CD4-positive, alpha-beta T cell treated with Interleukin-6 at 100 ng/mL for 8 hours (primary cell): ENCODE measurements at places on chromosomes 1 and 21.

GRCh38 chr1:94084085-94084484 is 36.9 kb downstream of the ABCA4 start:
- no peak for DNase-seq

- DNase-seq: peak; percentile 45
These were observed 29.2 kb upstream of the OR2B11 start for GRCh38 chr1:247487057-247487456.

- peak; percentile 86 for DNase-seq
These were observed 104.1 kb downstream of the XCL2 start for GRCh38 chr1:168439456-168440375.

GRCh38 chr1:151606857-151607256 is 5.0 kb upstream of the SNX27 start:
- no peak for DNase-seq

GRCh38 chr1:4174291-4175200 is 274.5 kb upstream of the C1orf174 start:
- no peak for DNase-seq

DNA sequence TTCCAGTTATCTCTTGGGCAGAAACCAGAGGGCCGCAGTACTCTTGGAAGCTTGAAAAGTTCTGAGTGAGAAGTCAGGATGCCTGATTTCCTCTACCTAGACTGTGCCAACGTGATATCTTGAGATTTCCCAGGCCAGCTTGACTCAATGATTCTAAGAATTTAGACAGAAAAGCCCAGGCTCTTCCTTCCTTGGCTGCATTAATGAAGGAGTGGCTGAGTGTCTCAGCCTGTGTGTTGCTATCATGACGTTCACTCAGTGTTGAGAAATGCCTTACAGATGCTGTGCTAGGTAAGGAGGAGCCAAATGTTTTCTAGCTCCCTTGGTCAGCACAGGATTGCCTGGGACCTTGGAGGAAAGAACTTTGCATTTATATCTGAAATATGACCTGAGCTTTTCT is 454.1 kb upstream of the USP24 start:
- DNase-seq: no peak

DNA sequence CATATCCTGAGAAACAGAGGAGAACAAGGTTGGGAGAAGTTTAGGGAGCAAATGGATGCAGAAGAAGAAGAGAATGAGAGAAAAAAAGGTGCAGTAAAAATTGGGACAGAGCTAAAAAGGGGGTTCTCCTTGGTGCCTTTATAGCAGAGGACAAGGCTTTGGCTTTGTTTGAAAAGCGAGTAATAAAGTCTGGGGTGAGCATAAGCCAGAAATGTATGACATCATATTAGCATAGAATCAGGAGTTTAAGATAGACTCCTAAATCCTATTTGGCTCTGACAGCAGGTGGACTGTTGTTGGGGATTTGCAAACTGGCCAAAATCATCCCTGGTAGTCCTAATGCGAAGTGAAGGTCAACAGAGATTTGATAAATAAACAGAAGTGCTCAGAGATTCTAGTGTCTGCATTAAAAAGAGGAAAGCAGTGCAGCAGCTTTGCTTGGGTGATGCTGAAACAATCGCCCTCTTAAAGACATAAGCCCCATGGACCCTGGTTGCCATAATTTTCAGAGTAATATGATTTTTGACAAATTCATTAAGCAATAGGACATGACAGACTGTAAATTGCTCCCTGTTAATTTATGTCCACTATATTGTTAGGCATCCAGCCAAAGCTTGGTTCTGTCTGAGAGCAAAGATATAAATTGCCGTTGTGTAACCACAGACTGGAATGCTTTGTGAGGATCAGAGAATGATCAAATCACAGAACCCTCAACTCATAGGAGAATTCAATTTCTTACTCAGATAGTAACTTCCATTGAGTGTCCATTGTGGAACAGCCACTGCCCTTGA is 385.0 kb upstream of the NFIA start:
- no peak for DNase-seq

DNA sequence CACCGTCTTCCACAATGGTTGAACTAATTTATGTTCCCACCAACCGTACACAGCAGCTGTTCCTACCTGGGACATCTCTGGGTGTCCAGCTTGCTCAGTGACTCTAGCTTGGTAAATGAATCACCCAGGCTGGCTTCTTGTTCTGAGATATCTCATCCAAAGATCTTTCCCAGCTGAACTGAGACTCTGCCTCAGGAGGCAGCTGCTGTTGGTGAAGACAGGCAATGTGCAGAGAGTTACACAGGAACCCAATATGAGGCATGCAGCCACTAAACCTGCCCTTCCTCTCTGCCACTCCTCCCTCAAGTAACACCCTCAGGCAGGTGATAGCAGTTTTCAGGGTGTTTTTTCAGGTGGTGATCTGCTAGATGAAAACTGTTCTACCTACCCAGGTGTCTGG is 14.0 kb upstream of the FOXO6 start:
- no peak for DNase-seq

DNA sequence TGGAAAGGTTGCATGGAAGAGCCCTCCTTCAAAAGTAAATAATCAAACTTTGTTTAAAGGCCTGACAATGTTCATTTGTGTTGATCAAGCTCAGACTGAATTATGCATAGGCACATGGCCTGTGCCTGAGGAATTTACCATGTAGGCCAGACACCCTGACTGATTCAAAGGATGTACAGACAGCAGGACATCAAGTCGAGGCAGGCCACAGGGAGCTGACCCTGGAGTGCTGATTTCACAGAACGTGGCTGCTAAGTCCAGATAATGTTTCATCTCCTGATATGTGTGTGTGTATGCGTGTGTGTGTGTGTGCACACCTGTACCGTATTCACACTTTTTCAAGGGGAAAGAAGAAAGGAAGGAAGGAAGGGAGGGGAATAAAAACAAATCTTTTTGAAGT is 34.1 kb downstream of the NAV1 start:
- no peak for DNase-seq

DNA sequence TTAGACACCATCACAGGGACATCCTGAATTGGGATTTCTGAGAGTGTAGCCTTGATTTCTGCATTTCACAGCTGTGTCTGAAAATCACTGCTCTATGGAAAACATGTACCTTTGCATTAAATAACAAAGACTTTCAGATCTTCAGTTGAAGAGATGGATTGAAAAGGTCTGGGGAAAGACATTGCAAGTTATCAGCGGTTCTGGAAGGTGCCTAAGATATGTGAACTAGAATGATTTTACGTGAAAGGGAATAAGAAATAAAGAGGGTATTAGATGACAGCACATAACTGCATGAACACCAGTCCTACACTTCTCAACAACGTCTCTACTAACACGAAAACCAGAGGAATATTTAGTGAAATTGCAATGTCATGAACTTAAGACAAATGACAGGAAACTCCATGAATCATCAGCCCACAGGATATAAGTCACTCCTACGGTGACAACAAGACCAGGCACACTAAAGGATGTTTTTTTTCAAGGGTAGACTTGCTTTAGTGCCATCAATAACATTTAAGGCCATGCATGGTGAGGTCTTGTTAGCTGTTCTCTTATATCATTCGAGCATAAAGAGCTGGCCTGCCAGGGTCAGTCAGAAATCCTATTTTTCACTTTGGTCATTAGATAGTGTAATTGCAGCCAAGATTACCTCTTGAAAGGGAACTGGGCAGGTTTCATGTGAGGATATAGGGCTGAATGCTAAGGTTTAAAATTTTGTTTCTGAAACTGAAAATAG is 283.1 kb downstream of the GRIK1 start:
- DNase-seq: no peak

- DNase-seq: no peak
These were observed 20.2 kb downstream of the NCMAP start for GRCh38 chr1:24575905-24576587.

GRCh38 chr1:38114241-38115026 is 67.8 kb upstream of the POU3F1 start:
- no peak for DNase-seq

DNA sequence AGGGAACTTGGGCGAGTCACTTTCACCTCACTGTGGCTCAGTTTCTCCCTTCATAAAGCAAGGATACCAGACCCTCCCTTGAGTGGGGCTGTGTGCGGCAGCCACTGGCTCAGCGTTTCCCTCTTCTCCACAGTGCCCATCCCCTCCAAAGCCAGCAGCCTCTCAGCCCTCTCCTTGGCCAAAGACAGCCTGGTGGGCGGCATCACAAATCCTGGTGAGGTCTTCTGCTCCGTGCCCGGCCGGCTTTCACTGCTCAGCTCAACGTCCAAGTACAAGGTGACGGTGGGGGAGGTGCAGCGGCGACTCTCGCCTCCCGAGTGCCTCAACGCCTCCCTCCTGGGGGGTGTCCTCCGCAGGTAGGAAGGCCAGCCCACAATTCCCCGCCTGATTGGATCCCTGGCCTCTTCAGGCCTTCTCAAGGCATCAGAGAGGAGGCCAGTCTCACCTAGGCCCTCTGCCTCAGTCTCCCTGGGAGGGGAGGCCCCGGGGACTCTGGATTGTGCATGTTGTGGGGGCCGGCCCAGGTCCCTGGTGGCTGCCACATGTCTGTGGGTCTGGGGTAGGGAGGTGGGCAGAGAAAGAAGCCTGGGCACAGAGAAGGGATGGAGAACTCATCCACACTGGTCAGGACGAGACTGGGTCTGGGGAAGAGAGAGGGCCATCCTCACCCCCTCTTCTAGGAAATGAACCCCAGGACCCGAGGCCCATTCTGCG is 15.2 kb downstream of the TFAP2E start:
- no peak for DNase-seq

DNA sequence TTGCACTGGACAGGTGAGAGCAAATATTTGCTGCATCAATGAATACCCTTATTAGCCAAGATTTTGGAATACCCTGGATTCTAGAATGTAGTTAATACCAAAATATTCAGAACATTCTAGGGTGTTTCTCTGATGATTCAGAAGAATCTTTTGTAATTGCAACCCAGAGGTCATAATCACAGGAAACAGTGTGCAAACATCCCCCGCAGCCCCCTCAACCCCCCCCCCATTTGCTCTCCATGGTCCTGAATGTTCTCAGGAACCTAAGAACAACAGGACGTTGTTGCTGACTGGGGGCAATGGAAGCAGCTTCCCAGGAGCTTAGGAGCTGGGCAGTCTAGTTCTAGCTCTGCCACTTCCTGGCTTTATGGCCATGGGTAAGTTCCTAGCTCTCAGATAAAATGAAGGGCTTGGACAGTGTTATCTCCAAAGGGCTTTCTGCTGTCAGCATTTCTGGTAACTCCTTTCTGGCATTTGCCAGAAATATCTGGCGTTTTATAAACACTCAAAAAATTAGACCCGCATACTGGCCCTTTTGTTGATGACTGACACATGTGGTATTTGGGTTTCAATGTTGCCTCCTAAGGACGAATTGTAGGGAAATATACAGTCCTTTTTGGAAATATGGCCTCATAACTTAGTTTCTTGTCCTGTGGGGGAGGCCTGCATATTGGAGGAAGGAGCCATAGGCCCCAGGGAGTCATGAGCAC is 178.6 kb downstream of the RRAGC start:
- DNase-seq: no peak
